ENCODE measurements at places on chromosomes 2 and 18.

GRCh38 chr2:199147216-199147615 is 310.5 kb downstream of the SATB2 start:
- DNase-seq, result no peak

DNA sequence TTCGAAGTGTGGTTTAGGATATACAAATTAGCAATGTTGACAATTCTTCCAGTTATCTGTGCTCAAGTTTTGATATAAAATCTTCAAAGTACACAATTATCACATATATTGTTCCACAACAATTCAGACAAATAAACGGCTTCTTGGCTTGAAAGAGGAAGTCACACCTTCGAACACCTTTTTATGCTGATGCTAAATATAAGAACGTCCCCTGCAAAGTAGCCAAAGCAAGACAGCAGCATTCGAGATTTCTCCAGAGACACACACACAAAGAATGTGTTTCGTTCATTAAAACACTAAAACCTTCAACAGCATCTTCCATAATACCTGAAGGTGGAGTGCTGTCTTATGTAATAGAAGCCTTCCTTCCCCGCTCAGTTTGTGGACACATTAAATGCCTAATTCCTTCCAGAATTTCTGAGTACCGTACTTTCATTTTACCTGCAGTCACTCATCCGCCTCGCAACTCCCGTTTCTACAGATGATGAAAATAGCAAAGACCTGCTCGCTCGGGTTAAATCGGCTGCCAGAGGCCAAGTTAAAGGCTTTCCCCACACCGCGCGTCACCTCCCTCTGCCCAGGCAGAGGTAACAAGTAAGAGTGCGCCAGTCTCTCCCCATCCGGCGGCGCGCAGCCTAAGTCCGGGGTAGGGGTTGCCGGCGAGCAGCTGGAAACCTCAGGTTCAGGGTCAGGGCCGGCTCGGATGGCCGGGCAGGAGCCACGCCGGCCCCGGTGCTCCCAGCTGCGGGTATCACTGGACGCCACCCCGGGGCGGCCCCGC is 847 bp downstream of the SERPINE2 start:
- peak; percentile 17 for DNase-seq

DNA sequence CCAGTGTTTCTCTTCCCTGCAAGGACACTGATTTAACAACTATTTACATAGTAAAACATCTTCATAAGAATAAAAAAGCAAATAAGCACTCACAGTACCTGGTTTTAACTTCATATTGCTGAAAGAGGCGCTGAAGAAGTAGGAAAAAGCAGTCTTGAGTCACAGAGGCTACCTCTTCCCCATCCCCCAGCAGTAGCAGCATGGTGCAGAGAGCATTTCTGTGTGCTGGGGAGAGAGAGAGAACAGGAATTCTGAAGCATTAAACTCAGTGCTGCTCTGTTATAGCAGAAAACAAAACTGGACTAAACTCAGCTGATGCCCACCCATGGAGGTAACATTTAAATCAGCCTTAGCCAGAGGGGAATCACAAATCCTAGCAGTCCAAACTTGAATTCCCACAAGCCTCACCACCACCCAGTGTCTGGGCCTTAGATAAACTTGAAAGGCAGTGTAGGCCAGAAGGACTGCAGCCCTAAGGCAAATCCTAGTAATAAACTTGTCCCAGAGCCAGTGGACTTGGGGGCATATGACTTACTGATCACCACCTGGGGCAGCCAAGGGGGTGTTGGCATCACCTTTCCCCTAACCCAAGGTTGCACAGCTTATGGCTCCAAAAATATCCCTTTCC is 321.8 kb upstream of the CWC22 start:
- DNase-seq, result no peak

GRCh38 chr2:85935170-85935745 is 46.5 kb upstream of the ST3GAL5 start:
- peak; percentile 35 for DNase-seq

DNA sequence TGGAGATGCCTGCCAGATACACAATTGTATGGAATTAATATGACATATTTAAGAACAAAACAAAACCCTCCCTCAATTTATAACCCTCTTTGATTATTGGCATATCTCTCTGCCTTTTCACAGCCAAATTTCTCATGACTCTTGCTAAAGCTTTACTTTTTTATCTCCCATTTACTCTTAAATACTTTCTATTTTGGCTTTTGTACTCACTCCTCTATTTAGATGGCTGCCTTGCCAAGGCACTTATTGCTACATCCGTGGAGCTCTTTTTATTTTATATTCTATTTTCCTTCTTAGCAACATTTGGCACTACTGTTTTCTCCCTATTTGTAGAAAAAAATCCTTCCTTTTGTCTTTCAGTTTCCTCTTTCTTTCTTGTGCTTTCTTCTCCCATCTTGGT is 466.4 kb upstream of the CWC22 start:
- DNase-seq, result no peak

DNA sequence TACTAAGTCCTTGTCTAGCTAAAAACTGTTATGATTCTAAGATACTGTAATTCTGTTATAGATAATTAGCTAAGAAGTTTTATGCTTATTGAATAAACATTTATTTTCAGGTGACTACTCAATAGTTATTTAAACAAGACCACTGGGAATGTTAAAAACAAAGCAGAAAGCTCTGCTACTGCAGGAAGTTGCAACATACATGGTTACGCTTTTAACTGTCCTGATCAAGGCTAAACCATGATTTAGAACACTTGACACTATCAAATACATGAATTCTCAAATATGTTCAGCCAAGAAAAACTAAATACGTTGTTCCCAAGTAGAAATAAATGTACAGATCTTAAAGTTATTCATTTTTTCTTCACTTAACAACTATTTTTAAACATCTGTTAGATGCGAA is 263.9 kb downstream of the NCKAP5 start:
- peak; percentile 66 for DNase-seq

DNA sequence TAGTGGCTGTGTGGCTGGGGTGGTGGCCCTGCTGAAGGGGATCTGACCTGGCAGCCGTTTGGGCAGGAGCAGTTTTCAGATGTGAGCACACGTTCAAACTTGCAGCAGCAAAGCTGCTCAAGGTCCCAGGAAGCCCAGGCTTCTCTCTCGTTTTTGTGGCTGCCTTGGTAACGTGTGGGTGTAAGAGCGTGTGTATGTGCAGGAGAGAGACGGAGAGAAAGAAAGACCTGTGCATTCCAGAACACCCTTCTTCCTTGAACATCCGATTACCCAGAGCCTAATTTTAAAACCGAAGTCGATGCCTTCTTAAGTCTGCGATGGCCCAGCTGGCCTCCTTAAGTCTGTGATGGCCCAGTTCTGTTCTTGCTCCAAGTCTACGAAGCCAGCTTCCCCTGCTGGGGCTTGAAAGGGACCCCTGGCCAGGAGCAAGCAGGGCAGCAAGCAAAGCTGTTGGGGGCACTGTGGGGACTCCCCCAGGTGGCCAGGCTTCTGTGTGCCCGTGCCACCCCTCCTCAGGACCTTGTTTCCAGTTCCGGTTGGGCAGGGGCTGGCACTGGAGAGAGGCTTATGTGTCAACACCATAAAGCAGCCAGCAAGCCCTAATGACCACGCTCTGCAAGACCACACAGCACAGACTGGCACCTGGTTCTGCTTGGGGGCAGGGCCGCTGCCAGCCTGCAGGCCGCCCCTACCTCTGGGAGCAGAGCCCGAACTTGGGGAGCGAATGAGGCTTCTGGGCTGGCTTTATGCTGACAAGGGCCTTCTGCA is 55.8 kb upstream of the ALPP start:
- no peak for DNase-seq

GRCh38 chr2:202178346-202178958 is 59.9 kb downstream of the SUMO1 start:
- DNase-seq, result peak; percentile 64

DNA sequence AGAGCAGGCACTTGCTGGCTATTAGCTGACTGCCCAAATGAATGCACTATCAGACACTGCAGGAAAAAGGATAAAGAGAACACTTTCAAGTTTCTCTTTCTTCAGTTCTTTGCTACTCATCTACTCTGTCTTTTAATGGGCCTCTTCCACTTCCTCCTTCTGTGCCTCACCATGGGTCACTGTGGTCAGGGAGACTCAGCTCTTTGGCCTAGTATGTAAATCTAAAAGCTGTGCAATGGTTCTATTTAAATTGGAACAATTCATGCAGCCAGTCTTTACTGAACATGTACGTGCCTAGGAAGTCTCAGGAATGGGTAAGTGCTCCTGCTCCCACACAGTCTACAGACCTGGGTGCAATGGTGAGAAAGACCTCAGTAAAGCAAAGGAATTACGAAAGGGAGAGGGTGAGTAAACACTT is 79.1 kb upstream of the DNMT3A start:
- peak; percentile 7 for DNase-seq

GRCh38 chr18:76251691-76252090 is 243.4 kb downstream of the ZNF516 start:
- no peak for DNase-seq

- no peak for DNase-seq
These were observed 19.0 kb downstream of the AQP12B start for GRCh38 chr2:240663546-240664190.

- DNase-seq, result peak; percentile 71
These were observed 29.6 kb downstream of the COLEC12 start for GRCh38 chr18:470661-471501.

DNA sequence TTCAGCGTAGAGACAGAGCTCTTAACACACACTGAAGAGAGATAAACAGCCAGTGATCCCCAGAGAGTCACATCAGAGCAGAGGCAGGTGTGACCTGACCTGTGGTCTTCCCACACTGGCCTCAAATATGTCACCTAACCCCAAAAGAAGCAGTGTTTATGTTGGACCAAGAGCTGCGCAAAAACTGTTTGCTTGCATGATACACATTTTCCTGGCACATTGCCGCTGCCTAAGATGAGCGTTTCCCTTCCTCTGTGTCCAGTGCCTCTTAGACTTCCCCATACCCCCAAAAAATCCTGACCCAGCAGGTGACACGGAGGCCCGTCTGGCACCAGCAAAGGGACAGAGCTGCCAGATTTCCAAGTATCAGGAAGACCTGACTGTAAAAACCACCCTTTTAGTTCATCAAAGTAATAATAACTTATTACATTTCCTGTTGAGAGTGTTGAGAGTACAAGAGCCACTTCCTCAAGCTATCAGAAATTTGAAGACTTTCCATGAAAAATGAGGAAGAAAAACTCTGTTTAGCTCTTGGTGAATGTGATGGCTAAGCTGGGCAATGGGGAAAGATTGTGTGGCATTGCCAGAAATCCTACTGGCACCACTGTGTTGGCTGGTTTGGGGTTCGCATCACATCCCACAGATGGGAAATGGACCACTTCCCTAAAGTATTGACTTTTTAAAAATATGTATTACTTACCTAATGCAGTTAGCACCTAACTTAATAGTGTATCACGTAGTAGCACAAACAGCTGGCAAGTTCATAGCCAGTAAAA is 6.7 kb downstream of the TNFRSF11A start:
- no peak for DNase-seq

DNA sequence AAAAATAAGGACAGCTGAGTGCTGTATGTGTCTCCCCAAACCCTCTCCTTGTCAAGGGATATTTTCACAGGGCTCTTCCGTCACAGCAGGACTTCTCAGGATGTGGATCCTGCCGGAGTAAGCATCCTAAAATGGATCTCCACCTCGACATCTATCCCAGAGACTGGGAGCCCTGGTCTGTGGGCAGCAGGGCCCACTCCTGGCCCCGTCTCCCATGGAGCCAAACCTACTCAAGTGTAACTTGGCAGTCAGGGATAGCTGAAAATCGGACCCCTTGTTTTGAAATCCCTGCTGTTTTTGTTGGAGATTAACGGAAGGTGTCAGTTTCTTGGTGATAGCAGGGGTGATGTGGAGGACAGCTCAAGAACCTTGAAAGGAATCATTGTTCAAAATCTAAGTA is 109.0 kb upstream of the TWIST2 start:
- no peak for DNase-seq

DNA sequence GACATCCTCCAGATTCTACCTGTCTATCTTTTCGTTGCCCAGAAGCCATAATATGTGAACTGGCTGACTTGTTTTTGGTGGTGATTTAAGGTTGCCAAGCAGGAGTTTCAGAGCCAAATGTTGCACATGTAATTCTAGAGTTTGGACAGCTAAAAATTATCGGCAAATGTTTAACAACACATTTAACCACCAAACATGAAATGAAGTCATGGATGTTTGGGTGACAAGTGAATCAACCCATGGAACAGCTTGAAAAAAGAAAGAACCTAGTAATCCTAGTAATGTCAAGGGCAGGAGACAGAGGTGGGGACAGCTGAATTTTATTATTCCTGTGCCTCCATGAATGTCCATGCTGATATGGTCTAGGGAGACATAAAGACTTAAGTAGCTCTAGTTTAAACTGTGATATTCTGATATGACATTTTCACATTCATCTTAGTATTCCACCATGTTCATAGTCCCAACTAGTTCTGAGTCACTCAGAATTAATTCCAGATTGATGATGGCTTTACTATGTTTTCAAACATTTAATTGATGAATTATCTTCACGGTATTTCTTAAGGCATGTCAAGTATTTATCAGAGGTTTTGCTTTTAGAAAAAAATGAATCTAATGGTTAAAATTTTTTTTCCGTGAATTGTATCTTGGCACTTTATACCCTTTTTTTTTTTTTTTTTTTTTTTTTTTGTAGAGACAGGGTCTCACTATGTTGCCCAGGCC is 101.7 kb downstream of the SOCS6 start:
- DNase-seq, result no peak

DNA sequence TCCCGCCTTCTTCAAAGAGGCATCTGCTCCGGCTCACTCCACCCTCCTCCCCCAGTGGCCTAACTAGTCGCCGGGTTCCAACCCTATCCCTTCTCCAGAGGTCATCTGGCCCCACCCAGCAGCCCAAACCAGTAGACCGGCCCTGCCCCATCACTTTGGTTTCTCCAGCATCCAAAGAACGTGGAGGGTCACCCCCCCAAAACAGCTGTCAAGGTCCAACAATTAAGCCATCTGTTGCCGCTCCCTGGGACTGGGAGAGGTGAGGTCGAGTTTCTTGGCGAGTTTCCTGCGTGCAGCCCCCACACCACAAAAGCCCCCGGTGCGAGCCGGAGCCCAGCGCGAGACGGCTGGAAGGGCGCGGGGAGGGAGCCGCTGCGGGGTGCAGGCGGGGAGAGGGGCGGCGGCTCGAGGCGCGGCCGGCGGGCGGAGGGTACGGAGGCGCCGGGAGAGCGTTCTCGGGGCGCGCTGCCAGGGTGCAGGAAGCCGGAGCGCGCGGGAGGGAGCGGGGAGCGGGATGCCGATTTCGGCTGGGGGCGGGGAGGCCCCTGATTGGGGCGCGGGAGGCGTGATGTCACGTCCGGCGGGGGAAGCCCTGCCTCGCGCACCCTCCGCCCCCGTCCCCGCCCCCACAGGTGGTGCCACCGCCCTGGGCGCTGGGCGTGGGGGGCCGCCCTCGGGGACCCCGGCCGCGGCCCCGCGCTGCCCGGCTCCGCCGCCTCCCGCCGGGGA is 571 bp upstream of the GPC1 start:
- peak; percentile 80 for DNase-seq

- DNase-seq, result no peak
These were observed 4.1 kb downstream of the NFE2L2 start for GRCh38 chr2:177260379-177260778.
